Activated T-cell treated with anti-CD3 and anti-CD28 coated beads for 24 hours (primary cell): ENCODE measurements at places on chromosomes 1 and 21.

DNA sequence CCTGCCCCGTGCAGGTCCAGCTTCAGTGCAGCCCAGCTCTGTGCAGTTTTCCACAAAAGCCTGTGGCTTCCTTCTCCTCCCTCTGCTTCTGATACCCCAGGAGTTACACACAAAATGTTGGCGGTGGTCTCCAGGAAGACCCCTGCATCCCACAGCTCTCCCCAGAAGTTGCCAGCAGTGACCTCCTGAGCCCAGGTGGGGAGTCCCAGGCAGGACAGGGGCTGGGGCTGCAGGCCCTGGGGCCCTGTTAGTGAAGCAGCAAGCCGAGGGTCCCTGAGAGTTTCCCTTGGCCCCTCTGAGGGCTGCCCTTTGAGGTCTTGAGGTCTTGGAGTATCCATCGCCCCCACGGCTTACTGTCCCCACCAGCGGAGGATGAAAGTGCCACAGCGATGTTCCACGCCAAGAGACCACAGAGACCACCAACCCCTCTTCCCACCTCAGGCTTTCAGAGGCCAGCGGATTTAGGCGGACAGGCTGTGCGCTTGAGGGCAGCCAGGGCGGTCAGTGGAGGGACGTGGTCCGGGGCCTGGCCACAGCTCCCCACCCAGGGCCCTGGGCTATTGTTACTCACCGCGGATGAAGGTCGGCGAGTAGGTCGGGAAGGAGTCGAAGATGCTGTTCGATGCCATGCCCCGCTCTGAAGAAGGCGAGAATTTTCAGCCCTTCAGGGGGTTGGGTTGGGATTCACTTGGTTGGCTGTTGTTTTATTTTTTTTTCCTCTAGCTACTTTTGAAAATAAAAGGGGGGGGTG, 34.0 kb upstream of the RUNX3 start:
- DNase-seq = no peak

DNA sequence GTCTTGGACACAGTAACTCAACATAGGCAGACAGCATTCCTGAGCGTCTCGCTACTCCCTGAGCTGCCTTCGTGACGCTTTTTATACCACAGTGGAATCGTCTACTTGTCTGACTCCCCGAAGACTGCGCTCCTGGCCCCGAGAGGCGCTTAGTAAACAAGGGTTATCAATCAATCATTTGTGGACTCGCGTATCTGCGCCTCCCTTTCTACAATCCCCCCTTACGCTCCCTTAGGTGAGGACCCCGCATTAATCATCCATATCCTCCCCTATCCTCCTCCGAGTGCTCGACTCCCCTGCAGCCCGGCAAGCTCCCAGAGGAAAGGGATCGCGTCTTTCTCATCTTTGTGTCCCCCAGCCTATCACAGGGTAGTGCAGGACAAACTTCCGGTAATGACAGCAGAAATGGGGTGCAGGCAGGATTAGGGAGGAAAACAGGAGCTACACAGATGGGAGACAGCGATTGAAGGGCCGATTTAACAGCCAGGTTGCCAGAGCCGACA, 522 bp downstream of the TMEM59 start:
- peak; percentile 23 for DNase-seq

DNA sequence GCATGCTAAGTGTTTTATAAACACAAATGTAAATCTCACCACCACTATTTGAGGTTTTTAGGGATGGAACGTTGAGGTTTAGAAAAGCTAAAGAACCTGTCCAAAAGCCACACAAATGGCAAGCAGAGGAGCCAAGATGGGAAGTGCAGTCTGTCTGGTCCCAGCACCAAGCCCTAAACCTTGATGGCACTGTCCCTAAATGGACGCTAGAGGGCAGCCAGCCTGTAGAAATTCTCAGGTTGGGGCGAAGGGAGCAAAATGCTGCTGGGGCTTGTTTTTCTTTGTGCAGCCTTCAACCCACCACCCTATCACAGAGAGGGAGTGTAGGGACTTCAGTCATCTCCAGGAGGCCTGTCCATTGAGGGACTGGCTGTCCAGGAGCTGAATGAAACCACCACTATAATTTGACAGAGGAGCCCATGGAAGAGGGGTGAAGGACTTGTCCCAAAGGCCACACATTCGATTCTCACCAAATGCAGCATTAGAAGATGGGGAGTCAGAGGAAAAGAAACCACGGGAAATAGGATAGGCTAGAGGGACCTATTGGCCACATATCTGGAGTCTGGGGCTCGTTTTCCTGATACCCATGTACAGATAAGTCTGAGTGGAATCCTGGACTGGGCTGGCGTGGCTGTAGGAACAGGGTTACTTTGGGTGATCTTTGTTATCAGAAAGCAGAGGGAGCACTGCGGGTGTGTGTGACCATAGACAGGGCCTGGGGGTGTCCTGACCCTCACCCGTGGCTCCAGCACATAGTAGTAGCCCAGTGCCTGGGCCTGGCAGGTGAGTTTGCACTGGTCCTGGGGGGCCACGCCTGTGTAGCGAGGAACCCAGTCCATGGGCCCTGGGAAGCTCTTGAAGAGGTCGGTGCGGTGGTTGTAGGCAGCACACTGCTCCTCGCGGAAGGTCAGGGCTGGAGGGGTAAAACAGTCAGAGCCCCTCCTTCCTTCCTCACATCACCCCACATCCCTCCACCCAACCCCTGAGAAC, 6.1 kb downstream of the ADAMTS4 start:
- DNase-seq = peak; percentile 57

GRCh38 chr1:69836971-69837636, 269.4 kb downstream of the LRRC7 start:
- DNase-seq = no peak

GRCh38 chr1:233625510-233625981, 11.6 kb downstream of the KCNK1 start:
- no peak for DNase-seq

DNA sequence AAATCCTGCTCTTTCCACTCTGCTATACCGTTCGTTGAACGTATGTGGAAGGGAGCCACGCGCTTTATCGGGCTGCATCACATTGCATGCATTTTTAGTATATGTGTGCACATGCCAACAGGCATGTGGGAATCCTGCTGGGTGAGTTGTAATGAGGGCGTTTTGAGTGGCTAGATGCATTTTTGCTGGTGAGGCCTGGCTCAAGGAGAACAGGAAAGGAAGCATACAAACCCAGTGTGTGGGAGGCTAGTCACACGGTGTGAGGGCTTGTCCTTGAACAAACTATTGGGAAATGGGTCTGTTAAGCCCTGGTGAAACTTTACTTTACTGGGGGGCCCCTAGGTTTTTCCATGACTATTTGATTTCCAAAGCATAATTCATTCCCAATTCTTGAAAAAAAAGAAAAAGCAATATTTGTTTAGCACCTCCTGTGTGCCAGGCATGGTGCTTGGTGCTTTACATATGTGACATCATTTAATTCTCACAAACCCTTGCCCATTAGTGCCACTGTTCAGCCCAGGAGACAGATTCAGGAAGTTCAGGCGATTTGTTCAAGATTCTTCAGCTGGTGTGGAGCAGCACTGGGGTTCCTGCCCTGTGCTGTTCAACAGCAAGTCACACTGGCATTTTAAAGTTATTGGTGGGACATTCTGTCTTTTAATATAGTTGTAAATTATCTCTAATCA, 25.6 kb upstream of the JUN start:
- no peak for DNase-seq

DNA sequence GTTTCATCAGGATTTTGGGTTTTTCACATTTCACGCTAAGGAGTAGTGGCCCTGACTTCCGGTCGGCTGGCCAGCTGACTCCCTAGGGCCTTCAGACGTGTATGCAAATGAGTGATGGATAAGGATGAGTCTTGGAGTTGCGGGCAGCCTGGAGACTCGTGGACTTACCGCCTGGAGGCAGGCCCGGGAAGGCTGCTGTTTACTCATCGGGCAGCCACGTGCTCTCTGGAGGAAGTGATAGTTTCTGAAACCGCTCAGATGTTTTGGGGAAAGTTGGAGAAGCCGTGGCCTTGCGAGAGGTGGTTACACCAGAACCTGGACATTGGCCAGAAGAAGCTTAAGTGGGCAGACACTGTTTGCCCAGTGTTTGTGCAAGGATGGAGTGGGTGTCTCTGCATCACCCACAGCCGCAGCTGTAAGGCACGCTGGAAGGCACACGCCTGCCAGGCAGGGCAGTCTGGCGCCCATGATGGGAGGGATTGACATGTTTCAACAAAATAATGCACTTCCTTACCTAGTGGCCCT, 23.1 kb upstream of the TNFRSF1B start:
- no peak for DNase-seq

DNA sequence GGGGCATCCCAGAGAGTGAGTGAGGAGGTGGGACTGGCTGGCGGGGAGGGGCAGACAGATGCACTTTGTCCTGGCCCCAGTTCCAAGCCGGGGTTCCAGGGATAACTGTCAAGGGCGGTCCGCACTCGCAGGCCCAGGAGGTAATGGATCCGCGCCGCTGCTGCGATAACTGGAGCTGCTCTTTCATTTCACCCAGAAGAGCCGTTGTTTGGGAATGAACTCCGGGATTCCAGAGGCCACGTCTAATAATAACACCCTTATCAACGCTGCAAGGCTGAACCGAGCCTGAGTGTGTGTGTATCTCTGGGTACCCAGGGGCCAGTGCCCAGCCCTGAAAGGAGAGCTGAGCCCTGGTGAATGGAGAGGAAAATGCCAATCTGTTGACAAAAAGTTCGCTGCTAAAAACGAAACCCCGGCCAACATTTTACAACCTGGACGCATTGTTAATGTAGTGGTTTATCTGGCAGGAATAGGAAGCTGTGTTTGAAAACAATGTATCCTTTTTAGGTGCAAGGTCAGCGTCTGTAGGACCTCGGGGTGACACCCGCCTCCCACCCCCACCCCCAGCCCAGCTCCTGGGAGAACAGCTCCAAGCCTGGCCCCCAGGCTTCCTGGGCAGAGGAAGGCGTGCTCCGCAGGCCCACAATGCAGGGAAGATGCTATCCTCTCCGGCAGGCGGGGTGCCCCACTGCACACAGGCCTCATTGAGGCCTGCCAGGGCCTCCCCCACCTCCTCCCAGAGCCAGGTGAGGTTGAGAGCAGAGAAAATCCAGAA, 119.7 kb downstream of the PROX1 start:
- no peak for DNase-seq

- no peak for DNase-seq
Measured at GRCh38 chr1:14987829-14988603, 165.5 kb upstream of the TMEM51 start.
